Posterior vena cava (tissue), 2 donors: ENCODE measurements at places on chromosomes 16 and 17. TPM values are rescaled to one million over a fixed set of nuclear protein-coding genes. Genes with fewer than 3 reads are reported as not detected.
A peak's percentile ranks its signal among the peaks of the same experiment; 100 is the strongest.

DNA sequence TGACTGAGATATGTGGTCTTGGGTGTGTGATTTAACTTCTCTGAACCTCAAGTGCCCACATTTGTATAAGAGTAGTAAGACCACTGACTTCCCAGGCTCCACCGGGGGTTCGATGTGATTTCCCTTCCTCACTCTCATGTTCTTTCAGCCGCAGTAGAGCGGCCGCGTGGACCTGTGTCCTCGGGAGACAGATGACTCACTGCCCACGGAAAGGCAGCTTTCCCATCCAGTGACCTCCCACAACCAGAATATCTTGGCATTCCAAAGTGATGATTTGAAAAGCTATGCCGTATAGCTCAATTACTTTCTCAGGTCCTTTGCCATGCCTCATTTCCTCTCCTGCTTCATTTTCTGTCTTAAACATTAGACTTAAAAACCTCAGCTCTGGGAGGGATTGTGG lies 73.6 kb downstream of the IL21R start:
- DNase-seq: peak; percentile 69

The ST3GAL2 gene
- total RNA-seq: 29.4 TPM

GRCh38 chr16:11087691-11088073 lies 143.3 kb downstream of the CLEC16A start:
- DNase-seq: peak; percentile 58

DNA sequence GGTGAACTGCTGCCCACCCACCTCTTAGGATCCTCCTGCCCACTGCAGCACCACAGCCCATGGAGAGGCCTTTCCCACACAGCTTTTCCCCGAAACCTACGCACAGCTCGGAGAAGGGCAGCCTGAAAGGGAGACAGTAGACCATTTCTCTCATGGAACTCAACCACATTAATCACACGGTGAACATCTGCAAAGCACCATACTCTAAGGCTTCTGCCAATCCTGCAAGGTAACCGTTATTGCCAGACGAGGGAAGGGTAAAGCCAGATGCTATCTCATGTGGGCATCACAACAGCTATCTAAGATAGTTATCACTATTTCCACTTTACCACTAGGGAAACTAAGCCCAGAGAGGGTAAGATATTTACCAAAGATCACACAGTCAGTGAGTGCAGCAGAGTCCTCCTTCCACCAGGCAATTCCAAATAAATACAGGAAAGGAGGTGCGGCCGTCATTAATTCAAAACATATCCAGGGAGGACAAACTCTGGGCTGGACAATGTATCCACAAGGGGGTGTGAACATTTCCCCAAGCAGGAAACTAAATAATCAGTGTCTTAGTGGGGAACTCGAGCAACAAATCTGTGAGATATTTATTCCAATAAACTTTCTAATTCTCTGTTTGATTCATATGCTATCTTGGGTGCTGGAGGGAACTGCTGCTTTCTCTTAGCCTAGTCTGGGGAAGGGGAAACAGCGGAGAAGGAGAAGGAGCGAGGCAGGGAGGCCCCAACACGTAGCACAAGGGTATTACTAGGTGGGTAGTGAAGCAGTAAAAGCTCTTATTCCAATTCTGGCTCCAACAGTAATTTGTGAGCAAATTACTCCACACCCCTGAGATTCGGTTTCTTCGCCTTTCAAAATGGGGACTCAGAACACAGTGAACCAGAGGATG lies 723 bp downstream of the TMEM186 start:
- DNase-seq: no peak

The BTBD17 gene
- not detected for total RNA-seq

The UBALD2 gene
- 22.5 TPM for total RNA-seq

GRCh38 chr16:2092256-2092620 lies 43.5 kb downstream of the PKD1 start:
- DNase-seq: no peak

- no peak for DNase-seq
These were observed 979 bp downstream of the MAP3K14 start for GRCh38 chr17:45315648-45316433.

The RAPGEFL1 gene
- total RNA-seq: 5.2 TPM

- DNase-seq: no peak
These were observed 49.3 kb downstream of the C16orf78 start for GRCh38 chr16:49422896-49423295.
